Activated CD4-positive, alpha-beta T cell treated with anti-CD3 and anti-CD28 coated beads, Interleukin-2, amount 10 ng/mL, durations not matched to agents 24 days and 14 days (primary cell): ENCODE measurements at places on chromosomes 11 and 22. TPM values are rescaled to one million over a fixed set of nuclear protein-coding genes. Genes with fewer than 3 reads are reported as not detected.

- H3K4me3 ChIP-seq = no peak overlapping the region
- no peak for DNase-seq
- H3K27me3 ChIP-seq = no peaks in the 10 kb centered on the region
- H3K27ac ChIP-seq = no peak overlapping the region
Measured at GRCh38 chr11:84865791-84866535, 761.2 kb downstream of the DLG2 start.

DNA sequence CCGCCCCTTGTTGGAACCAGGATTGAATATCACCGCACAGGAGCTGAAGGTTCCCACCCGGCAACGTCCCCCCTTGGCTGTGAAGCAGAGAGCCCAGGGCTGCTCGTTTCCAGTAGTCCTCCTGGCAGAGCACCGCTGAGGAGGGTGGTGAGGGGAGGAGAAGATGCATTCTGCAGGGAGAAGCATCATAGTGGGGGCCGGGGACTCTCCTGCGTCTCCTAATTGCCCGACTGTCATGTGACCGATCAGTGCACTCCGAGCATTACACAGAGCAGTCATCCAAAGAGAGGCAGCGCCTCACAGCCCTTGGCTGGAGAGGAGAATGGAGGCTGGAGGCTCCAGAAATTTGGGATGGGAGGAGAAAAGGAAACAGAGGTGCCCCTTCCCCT lies 85.0 kb upstream of the SEPTIN5 start:
- no peaks in the 10 kb centered on the region for H3K36me3 ChIP-seq
- no peak overlapping the region for H3K4me3 ChIP-seq
- H3K27ac ChIP-seq = no peak overlapping the region
- no peak for DNase-seq

DNA sequence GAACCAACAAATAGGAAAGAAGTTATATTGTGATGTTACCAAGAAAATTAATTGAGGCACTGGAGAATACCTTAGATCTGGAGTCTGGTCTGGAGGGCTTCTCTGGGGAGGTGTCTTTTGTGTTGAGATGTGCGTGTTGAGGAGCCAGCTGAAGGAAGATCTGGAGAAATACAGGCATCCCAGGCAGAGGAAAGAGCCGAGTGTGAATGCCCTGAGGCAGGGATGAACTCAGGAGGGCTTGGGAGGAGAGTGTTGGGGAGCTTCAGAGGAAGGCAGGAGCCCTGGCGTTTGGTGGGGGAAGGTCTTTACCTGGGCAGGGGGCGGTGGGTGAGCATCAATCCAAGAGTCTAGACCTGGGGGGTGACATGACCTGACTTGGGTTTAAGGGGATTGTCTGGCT lies 13.1 kb downstream of the SYNGR1 start:
- no peaks in the 10 kb centered on the region for H3K4me1 ChIP-seq
- no peak for DNase-seq
- no peak overlapping the region for H3K4me3 ChIP-seq
- H3K36me3 ChIP-seq = no peaks in the 10 kb centered on the region
- H3K27ac ChIP-seq = no peak overlapping the region
- peaks cover 2% of the 10 kb centered on the region for H3K27me3 ChIP-seq

GRCh38 chr11:19551457-19551856 lies 161.2 kb upstream of the NAV2 start:
- H3K4me1 ChIP-seq = no peaks in the 10 kb centered on the region
- no peaks in the 10 kb centered on the region for H3K36me3 ChIP-seq
- H3K27me3 ChIP-seq = peaks cover 3% of the 10 kb centered on the region

DNA sequence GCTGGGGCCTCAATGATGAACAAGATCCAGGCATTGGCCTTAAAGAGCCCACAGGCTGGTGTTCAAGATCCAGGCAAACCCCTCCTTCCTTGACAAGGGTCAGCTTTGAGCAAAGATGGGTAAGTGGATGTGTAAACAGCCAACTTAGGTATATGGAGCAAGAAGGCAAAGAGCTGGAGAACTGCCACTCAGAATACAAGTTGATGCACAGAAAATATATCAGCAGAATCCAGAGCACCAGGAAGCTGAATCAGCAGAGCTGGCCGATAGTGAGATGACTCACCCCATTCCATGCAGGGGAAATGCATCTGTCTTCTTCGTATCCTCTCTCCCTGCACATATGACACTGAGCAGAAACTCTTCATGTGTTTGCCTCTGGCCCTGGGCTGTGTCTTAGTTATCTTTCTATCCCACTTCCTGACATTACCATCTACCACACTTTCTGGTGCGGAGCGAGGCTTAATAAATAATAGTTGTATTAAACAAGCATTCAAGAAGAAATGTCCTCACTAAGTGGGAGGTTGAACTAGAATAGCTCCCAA lies 57.8 kb downstream of the ENDOD1 start:
- H3K36me3 ChIP-seq = no peaks in the 10 kb centered on the region
- no peak overlapping the region for H3K27ac ChIP-seq
- H3K27me3 ChIP-seq = peaks cover 9% of the 10 kb centered on the region
- peak; percentile 66 for DNase-seq

GRCh38 chr22:39643311-39644083 lies 72.9 kb downstream of the CACNA1I start:
- no peak overlapping the region for H3K4me3 ChIP-seq
- no peaks in the 10 kb centered on the region for H3K4me1 ChIP-seq
- no peak for DNase-seq
- peaks cover 4% of the 10 kb centered on the region for H3K27me3 ChIP-seq

DNA sequence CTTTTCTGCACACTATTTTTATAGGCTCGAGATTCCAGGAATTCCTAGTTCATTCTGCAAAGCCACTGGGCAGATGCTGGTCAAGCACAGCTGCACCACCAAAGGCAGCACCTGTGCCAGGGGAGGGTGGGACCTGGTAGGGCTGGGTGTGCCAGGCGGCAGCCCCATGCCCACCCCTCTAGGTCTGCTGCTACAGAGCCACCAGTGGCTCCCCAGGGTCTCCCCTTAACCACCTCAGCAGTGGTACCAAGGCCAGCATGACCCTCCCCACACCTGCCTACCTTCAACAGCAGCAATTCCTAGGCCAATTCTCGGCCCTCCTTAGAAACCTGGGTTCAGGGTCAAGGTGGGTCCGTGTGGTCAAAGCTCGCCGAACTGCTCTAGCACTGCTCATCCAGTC lies 39.5 kb downstream of the PHF21B start:
- no peaks in the 10 kb centered on the region for H3K27me3 ChIP-seq
- H3K4me3 ChIP-seq = no peak overlapping the region
- H3K4me1 ChIP-seq = no peaks in the 10 kb centered on the region
- DNase-seq = no peak
- H3K36me3 ChIP-seq = no peaks in the 10 kb centered on the region

DNA sequence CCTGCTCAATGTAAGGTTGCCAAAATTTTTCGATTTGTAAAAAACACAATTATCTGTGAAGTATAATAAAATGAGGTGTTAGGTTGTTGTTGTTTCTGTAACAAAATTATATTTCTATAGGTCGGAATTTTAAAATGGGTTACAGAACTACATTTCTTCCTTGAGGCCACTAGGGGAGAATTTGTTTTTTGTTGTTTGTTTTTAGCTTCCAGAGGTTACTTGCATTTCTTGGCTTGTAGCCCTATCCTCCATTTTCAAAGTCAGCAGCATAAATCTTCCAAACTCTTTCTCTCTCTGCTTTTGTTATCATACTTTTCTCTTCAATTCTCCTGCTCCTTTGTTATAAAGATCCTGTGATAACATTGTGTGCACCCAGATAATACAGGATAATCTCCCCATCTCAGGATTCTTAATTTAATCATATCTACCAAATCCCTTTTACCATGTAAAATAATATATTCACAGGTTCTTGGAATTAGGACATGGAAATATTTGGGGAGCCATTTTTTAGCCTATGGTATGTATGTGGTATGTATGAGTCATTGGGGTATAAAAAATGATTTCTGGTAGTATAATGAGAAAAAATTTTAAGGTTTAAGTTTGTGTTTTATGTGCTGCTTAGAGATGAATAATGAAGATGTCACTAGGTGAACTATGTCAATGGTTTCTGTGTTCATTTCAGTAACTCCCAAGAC lies 9.4 kb upstream of the PATL1 start:
- no peak overlapping the region for H3K27ac ChIP-seq
- peaks cover 6% of the 10 kb centered on the region for H3K27me3 ChIP-seq
- no peak for DNase-seq
- H3K4me3 ChIP-seq = no peak overlapping the region
- no peaks in the 10 kb centered on the region for H3K36me3 ChIP-seq

DNA sequence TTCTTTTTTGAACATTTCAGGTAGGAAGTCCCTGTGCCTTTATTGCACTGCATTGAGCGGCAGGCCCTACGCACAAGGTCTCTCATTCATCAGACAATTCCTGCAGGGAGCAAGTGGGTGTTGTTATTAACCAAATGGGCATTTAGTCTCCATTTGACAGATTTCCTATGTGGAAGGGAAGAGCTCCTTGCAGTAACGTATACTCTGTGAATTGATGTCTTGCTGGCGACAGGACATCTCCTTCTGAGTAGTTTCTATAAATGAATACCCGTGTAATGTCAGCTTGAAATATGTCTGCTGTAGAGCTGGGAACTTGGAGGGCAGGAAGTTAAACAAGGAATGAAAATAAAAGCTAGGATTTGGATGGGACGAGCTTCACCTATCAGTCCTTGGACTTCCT lies 3.7 kb downstream of the OR5B21 start:
- no peaks in the 10 kb centered on the region for H3K27me3 ChIP-seq
- DNase-seq = no peak
- peaks cover 7% of the 10 kb centered on the region for H3K4me1 ChIP-seq
- no peak overlapping the region for H3K27ac ChIP-seq
- no peaks in the 10 kb centered on the region for H3K36me3 ChIP-seq

DNA sequence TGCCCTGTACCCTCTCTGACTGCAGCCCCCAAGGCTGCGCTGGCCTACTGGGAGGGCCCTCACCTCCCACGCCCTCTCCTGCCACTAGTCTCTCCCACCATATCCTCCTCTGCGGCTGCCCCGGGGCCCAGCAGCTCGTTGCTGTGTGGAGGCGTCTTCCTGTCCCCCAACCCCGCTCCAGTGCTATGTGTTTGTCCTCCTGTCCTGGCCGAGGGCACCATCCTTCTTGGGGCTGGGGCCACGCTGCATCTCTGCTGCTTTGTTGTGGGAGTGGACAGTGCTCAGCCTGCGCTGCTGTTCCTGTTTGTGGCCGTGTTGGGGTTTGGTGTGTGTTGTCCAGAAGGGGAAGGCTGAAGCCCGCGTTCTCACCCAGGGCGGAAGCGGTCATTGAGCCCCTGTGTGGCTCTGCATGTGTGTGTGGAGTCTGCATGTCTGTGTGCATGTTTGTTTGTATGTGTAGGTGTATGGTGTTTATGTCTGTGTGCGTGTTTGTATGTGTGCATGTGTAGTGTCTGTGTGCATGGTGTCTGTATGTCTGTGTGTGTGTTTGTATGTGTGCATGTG lies 15.7 kb downstream of the TPCN2 start:
- H3K4me1 ChIP-seq = peaks cover 2% of the 10 kb centered on the region
- no peaks in the 10 kb centered on the region for H3K27me3 ChIP-seq
- H3K36me3 ChIP-seq = no peaks in the 10 kb centered on the region
- DNase-seq = no peak
- no peak overlapping the region for H3K4me3 ChIP-seq

GRCh38 chr11:34529643-34530042 lies 16.0 kb upstream of the ELF5 start:
- DNase-seq = no peak
- H3K4me3 ChIP-seq = no peak overlapping the region
- no peaks in the 10 kb centered on the region for H3K36me3 ChIP-seq
- peaks cover 2% of the 10 kb centered on the region for H3K4me1 ChIP-seq
- H3K27ac ChIP-seq = no peak overlapping the region

The NECTIN1 gene
- 3.1 and 5.7 TPM in 2 replicates for total RNA-seq

The VSIG10L2 gene
- total RNA-seq = not detected in 2 replicates

The UBQLNL gene
- total RNA-seq = not detected in 2 replicates

The ADM gene
- total RNA-seq = 5.1 and 7.4 TPM in 2 replicates

The KCTD14 gene
- total RNA-seq = 0.35 TPM in 1 of 2 replicates, not detected in the other

The CRYAB gene
- not detected in 2 replicates for total RNA-seq

The NPAS4 gene
- 0.09 TPM in 1 of 2 replicates, not detected in the other for total RNA-seq

The SERPING1 gene
- 0.14 and 0.28 TPM in 2 replicates for total RNA-seq
